ENCODE measurements at places on chromosomes 11 and 22.

DNA sequence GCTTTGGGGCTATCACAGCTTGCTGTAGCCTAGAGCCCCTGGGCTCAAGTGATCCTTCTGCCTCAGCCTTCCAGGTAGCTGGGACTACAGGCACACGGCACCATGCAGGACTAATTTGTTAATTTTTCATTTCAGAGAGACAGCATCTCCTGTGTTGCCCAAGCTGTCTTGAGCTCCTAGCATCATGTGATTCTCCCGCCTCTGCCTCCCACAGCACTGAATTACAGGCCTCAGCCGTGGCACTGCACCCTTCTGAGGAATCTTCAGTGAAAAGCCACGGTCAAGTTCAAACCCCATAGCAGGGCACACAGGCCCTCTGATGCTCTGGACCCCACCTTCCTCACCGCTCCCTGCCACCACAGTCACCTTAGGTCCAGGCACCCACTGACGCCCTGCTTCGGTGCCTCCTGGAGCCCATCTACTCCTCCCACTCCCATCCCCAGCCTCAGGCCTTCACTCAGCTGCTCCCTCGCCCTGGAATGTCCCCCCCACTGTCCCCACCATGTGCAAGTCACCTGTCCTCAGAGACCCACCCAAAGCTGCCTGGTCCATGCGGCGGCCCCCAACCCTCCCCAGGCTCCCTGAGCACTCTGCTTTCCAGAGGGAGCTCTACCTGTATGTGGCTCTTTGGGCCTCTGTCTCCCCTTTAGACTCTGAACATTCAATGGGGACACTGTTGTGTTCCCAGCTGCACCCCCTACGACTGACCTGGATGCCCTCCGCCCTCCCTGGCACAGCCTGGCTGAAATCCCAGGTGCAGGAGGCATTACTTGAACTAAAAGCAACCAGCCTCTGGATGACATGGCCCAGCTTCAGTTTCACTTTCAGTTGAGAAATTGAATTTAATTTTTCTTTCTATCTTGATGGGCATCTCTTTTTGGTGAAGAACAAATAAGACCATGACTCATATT lies 1.6 kb downstream of the APOL2 start:
- peak; percentile 54 for DNase-seq

- DNase-seq = no peak
Observed at GRCh38 chr11:8298801-8299786, 35.4 kb upstream of the LMO1 start.

GRCh38 chr11:35662649-35663407 lies at the start of gene TRIM44:
Gene TRIM44 (plus strand): TSS chr11:35662775. CDS start chr11:35663112, 337 bp downstream.
- DNase-seq = peak; percentile 95

DNA sequence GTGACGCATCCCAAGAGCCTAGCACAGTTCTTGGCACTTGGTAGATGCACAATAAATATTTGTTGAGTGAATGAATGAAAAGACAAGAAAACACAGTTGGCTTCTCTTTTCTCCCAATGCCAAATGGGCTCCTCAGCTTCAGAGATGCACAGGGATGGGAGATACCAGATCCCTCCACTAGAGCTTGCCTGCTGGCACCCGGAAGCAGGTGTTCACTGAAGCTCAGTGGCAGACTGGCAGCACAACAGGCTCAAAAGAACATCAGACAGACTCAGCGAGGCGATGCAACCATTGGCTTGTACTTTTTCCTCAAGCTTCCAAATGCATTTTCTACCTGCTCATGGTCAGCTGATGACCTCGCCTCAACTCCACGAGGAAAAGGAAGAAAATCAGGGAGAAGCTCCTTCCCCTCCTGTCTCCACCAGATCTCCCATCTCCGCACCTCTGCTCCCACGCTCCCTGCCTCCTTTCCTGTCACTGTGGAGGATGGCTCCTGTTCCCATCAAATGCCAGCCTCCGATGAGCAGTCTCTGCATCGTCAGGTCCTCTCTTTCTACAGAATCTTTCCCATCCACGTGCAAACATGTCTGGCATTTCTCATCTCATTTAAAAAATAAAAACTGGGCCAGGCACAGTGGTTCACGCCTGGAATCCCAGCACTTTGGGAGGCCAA lies 5.8 kb downstream of the RAPSN start:
- DNase-seq = no peak

DNA sequence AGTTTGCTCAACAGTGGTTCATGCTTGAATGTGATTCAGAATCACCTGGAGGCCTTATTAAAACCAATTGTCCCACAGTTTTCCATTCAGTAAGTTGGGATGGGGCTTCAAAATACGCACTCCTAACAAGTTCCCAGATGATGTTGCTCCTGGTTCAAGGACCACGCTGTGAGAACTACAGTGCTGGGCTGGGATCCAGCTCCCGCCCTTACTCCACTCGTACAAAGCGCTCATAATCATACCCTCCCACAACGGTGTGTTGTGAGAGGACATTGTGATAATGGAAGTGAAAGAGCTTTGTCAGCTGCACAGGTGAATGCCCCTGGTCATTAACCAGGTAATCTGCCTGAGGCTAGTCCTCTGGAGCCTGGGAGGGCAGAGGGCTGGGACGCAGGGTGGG lies 1.3 kb upstream of the CD82 start:
- peak; percentile 84 for DNase-seq

DNA sequence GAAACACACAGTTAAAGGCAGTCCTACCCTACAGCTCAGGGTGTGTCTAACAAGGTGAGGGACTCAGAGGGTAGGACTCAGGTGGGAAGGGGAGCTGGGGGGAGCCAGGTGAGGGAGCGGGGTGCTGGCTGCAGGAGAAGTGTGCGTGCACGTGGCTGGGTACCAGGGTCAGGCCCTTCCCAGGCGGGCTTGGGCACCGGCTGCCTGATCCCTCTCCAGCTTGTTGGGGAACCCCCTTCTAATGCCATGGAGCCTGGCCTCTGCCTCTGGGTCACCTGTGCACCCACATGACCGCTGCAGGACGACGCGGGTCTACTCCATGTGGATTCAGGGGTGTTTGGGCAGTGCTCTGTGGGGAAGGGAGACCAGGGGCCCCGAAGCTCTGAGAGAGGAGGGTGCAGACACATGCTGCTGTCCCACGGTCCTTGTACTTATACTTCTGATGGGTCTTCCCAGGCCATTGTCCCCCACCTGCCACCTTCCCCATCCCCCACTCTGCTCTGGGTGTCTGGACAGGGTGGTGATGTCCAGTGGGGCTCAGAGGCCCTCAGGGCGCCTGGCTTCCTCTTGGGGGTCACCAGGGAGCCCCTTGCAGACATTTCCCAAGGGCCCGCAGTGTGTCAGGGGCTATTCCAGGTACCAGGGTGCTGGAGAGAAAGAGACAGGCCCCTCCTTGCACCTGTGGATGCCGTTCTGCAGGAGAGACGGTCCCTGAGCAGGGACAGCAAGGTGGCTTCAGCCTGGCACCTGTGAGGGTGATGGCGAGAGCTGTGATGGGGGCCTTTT lies 10.4 kb upstream of the MRGPRD start:
- DNase-seq = peak; percentile 0

GRCh38 chr11:45710561-45710960 lies 45.1 kb upstream of the CHST1 start:
- DNase-seq = no peak

DNA sequence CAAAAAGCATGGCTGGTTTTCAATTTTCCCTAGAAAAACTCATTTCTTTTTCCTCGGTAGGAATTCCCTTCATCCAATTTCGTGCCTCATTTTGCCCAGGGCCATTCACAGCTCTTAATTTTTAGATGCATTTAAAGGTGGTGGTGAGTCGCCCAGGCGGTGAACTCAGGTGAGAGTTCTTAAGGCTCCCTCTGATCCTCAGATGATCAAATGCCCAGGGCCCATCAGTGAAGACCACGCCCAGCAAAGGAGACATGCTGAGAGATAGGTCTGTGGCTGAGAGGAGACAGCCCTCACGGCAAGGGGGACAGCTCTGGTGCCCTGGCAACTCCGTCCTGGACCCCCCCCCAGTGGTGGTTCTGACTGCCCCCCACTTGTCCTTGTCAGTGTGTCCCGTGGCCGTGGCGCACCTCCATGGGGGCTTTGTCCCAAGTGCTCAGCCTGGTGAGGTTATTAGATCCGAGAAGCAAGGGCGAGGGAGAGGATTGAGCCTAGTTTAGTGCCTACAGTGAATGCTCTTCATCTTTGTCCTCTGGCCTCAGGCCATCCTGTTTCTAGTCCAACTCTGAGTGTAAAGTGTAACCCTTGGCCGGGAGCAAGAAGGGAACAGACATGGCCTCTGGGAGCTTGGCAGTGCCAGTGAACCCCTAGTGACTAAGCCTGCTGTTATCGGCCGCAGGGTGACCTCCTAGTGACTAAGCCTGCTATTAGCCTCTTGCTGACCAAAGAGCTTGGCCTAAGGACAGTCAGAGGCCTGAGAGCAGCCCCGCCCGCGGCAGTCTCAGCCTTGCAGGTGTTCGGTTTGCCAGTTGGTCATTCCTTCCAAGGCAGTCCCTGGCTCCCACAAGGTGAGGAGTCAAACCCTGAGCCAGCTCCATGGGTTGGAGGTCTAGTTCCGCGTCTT lies 83.5 kb downstream of the CTTN start:
- DNase-seq = no peak

DNA sequence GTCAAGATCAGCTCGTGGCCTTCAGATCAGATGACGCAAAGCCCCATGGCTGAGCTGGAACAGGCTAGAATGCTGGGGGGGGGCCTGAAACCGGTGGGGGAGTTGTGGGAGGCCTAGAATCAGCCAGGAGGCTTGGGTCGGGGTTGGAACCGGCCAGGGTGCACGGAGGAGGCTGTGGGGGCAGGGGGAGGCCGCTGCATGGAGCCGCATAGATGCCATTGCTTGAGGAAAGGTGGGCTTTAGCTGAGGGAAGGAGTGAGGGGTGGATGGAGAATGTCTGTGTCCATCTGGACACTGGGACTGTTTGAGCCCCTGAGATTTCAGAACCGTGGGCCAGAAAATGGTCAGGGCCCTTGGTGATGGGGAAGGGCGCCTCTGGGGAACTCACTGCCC lies 25.2 kb downstream of the CDPF1 start:
- no peak for DNase-seq

GRCh38 chr22:29270475-29271271 lies 2.6 kb downstream of the EWSR1 start:
- peak; percentile 41 for DNase-seq

DNA sequence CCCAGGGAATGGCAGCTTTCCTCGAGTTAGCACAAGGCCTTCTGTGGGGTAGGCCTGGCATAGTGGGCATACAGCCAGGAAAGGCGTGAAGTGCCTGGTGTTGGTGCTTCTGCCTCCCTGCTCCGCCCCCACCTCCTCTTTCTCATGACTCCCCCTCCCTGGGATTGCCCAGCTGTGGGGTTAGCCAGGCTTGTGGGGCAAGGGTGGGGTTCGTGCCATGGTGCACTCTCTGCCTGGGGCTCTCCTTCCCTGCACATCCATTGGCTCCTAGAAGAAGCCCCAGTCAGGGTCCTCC lies 236.8 kb upstream of the NCAM1 start:
- peak; percentile 32 for DNase-seq

GRCh38 chr11:67356864-67357561 lies 3.7 kb upstream of the POLD4 start:
- peak; percentile 92 for DNase-seq

GRCh38 chr11:26326793-26327400 lies 5.0 kb upstream of the ANO3 start:
- DNase-seq = no peak

GRCh38 chr11:7489376-7489775 lies 4.1 kb downstream of the OLFML1 start:
- DNase-seq = no peak

GRCh38 chr11:41895081-41895480 lies 435.6 kb upstream of the LRRC4C start:
- DNase-seq = no peak

DNA sequence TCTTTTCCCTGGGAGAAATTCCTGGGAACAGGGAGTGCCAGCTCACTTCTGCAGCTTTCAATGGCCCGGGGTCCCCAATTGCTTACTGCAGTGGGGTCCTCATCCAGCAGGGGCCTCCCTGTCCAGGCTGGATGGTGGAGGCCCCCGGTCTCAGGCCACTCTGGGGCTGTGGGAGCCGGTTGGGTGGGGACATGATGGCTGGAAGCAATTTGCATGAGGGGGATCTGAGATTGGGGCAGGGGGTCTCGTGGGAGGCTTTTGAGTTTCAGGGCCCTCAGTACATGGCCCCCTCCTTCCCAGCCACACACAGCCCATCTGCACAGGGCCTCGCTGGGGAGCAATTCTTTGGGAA lies 25.2 kb downstream of the MRGPRD start:
- DNase-seq = no peak

GRCh38 chr11:73266646-73267020 lies 5.5 kb upstream of the P2RY6 start:
- no peak for DNase-seq

DNA sequence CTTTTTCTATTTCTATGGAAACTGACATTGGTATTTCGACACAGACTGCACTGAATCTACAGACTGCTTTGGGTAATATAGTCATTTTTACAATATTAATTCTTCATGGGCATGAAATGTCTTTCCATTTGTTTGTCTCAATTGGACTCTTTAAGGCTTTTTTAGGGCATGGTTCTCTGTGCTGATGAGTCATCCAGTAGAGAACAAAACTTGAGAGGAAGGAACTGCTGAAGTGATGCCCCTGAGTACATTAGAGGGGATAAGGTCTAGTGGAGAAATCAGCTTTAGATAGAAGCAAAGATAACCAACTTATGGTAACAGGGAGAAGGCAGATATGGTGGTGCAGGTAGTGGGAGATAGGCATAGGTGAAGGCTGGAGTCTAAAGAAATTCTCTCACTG lies 25.1 kb downstream of the TSG101 start:
- no peak for DNase-seq

- DNase-seq = no peak
Observed at GRCh38 chr11:64415286-64415685, 56.3 kb downstream of the RPS6KA4 start.

DNA sequence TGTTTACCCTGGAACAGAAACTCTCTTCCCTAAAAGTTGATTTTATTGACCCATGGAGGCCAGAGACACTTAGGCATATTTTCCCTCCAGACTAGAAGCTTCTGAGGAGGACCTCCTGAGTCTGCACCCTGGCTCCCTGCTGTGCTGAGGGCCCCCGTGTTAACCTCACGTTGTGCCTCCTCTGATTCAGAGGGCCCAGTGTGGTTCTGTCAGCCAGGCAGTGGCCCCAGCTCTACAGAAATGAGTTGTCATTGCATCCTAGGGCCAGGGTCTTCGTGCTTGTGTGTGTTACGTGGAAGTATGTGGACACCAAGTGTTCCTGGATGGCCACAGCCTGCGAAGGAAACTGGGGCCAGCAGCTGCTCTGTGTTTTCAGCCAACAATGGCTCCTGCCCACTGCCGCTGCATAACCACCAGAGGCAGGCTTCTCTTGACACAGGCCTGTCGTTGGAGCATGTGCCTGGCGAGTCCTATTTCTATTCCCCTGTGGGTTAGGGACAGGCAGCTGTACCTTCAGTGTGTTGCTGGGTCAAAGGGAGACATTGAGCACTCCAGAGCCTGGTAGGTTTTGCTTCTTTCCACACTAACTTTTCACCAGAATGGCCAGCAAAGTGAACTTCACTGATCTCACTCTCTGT lies 44.5 kb downstream of the MED15 start:
- DNase-seq = peak; percentile 54

- DNase-seq = no peak
Observed at GRCh38 chr11:120063686-120064340, 74.1 kb downstream of the TRIM29 start.
